Sigmoid colon (tissue), 7 donors: ENCODE measurements at places on chromosomes 11 and 22.

DNA sequence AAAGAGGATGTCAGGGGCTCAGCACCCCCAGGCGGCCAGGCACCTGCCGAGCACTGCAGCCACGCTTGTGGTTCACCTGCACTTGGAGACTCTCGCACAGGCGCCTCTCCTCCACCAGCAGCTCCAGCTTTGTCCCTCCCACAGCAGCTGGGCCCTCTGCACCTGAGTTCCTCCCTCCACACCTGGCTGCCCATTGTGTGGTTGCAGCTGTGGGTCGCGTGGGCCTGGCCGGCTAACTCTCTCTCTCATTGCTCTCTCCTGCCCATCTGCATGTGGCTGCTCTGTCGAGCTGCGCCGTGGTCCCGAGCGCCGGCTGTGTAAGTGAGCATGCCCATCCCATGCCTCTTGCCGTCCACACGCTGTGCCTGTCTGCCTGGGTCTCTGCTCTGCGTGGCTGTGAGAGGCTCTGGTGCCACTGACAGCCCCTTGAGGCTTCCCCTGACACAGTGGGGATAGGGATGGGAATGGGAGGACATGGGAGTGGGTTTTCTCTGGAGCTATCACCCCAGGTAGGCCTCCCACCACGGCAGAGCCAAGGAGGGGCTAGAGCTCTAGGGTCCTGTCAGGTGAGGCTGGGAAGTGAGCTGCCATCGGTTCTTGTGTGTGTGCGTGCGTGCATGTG, 8.5 kb upstream of the ACR start:
- DNase-seq: peak; percentile 59

DNA sequence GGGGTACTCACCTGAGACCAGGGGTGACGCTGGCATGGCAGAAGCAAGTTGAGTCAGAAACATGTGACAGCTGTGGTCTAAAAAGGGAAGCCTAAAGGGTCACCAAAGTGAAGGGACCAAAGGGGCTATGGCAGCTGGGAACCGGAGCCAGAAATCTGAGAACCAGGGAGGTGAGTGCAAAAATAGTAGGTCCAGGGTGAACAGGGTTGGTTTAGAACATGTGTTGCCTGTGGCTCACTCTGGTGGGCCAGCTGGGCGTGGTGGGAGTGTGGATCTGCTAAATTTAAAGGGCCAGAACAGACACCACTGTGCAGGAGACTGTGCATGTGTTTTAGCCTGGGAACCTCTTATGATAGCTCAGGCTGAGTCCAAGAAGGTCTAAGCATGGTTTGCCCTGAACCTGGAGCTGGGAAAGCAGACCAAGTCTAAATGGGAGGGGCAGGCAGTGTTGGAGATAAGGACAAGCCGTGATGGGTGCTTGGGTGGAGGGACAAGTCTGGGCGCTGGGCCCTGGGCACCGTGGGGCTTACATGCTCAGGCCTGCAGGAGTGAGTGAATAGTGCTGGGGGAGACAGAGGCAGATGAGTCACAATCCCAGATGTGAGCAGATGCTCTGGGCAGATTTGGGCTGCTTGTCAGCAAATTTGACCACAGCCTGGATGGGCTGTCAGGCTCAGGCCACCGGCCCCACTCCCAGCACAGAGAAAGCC, 41.4 kb upstream of the ZBED5 start:
- DNase-seq: peak; percentile 85

GRCh38 chr11:68173926-68174325, 39.2 kb downstream of the KMT5B start:
- DNase-seq: no peak

GRCh38 chr11:47768101-47768612, 1.0 kb upstream of the FNBP4 start:
- peak; percentile 86 for DNase-seq

- no peak for DNase-seq
Observed at GRCh38 chr11:70481625-70482528, 83.5 kb downstream of the CTTN start.

DNA sequence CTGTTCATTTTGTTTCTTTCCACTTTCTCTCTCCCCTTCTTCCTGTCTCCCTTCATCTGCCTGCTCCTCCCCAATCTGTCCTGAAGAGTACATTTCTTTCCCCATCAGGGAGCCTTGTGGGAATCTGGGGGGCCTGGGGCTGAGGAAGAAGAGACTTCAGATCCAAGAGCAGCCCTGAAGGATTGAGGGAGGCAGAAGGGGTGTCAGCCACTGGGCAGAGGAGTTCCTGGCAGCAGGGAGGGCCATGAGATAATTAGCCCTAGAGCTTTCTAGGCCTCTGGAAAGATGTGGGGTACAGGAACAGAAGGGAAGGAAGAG, 24.4 kb upstream of the OAF start:
- peak; percentile 39 for DNase-seq

DNA sequence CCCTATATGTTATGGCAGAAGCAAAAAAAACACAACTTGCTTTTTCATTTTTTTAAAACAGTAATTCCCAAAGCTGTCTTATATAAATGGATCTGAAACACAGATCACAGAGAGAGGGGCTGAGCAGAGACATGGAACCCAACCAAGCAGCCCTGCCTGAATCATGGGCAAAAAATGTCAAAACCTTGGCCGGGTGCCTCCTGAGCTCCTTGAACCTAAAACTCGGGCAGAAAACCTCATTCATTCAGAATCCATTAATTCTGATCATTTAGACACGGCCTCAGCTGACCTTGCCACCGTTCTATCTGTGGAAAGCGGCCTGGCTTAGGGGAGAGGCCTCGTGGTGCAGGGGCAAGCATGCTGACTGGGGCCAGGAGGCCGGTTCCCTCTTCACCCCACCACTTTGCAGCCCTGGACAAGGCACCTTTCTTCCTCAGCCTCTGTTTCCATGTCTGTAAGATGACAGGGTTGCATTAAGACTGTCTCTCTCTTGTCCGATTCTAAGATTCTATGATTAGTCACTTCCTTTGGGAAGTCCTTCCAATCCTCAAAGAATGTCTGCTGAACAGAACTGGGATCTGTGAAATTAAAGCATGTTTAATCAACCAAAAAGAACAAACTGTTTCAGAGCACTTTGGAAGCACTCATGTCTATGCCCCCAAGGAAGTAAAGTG, 26.0 kb downstream of the TENM4 start:
- DNase-seq: no peak

DNA sequence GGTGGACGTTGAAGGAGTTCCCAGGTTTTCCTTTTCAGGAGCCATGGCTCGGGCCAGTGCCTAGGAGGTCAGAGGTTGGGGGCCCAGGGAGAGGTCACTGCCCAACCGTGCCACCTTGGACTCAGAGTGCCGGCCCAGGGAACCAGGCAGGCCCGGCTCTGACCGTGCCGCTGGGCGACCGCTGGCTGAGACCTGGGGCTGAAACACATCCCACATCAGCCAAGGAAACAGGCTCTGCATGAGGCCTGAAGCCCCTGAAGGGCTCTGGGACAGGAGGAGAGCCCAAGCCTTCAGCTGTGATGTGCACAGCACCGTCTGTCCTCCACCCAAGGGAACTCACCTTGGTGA, 21.9 kb upstream of the RTN4R start:
- no peak for DNase-seq

DNA sequence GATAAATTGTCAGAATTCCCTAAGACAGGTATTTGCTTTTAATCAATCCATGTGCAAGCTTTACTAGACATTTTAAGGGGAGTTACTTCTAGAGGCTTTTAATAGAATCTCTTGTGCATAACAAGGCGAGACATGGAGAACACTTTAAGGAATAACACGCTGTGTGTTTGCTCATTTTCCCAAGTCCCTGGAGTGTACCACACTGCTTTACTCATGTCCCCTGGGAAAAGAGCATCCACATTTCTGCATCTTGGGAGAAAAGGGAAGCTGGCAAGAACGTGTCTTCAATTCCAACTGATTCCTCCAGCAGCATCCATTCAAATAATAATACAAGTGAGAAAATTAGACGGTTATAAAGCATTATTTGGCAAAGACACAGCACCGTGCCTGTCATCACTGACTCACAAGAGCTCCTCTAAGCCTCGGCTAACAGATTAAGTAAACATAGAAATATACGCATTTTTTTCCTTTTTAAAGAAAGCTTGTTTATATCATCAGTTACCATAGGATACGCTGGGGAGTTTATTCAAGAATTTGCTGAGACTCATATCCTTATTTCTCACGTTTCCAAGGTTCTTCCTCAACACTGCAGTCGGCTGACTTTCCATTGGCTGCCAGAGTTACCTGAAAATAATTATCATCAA, 121.5 kb downstream of the CD44 start:
- DNase-seq: no peak

GRCh38 chr11:88050247-88050646, 125.0 kb downstream of the RAB38 start:
- DNase-seq: no peak

DNA sequence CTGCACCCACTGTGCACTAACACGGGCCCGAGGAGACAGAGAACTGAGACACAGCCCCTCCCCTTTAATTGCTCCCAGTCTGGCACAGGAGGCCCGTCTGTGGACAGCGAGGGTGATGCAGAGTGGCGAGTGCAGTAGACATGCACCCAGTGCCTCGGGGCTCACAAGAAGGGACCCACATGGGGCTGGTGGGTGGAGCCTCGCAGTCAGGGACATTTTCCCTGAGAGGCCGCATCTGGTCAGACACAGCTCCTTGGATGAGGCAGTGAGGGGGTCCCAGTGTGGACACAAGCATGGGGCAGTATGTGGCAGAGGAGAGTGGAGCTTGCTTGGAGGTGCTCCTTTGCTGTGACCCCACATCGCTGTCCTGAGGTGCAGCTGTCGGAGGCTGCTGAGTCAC, 54.8 kb downstream of the SBF1 start:
- DNase-seq: no peak

- DNase-seq: no peak
Observed at GRCh38 chr11:68012044-68012842, 2.1 kb downstream of the ALDH3B1 start.

GRCh38 chr11:76706667-76707066, 36.1 kb upstream of the LRRC32 start:
- DNase-seq: no peak

DNA sequence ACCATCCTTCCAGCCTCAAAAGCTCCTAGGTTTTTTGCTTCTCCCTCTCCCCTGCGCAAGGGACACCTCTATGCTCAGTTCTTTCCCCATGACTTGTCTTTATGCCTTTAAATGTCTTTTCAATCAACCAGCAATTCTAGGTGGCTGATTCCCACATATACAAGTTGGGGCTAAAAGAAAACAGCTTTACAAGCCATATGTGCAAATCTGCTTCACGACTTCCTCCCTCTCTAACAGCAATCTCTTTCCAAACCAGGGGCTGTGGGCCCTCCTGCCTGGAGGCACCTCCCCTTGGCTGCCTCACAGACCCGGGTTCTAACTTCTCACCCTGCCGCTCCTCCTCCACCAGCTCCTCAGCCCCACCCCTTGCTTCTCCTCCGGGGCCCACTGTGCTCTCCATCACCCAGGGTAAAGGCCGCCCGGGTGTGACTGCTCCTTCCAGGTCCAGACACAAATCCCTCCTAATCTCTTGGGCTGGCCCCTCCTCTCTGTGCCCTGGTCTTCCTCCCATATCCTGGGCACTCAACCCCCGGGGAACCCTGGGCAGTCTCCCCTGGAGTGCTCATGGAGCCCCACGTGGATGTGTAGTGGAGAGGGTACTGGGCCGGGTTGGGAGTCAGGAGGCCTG, 14.1 kb downstream of the TMPRSS13 start:
- DNase-seq: peak; percentile 57

GRCh38 chr11:95081412-95081811, 8.2 kb upstream of the ENDOD1 start:
- DNase-seq: peak; percentile 78

- DNase-seq: no peak
Observed at GRCh38 chr11:107848345-107848744, 10.2 kb downstream of the SLC35F2 start.
